Mammary epithelial cell (primary cell): ENCODE measurements at places on chromosomes 12 and 14. TPM values are rescaled to one million over a fixed set of nuclear protein-coding genes. Genes with fewer than 3 reads are reported as not detected.

C12orf50 gene
- total RNA-seq: 0.09 and 0.16 TPM in 2 replicates

INSM2 gene
- not detected for total RNA-seq

PHLDA1 gene
- total RNA-seq: 545 and 807 TPM in 2 replicates

KCNMB4 gene
- 1.0 TPM for total RNA-seq

WNT1 gene
- total RNA-seq: not detected
